Esophagus squamous epithelium (tissue), 5 donors: ENCODE measurements at places on chromosomes 5 and 9.

DNA sequence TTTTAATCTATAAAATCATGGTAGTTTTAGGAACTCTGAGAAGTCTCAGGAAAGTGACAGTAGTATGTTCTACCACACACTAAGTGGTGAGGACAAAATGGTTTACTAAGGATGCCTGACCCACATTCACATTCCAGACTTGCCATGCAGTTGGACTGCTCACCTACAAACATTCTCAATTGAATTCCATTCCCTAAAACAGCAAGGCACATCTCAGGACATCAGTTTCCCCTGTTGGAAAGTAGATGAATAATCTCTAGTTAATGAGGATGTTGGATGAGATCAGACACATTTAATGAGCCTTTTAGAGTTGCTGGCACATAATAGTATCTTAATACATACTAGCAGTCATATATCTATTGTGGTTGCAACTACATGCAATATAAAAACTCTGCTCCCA lies 76.6 kb downstream of the ZNF618 start:
- no peaks in the 10 kb centered on the region for H3K27me3 ChIP-seq
- H3K4me3 ChIP-seq, result no peak overlapping the region
- H3K4me1 ChIP-seq, result peaks cover 10% of the 10 kb centered on the region
- no peaks in the 10 kb centered on the region for H3K36me3 ChIP-seq
- no peak for DNase-seq
- no peak overlapping the region for H3K27ac ChIP-seq

- H3K27ac ChIP-seq, result no peak overlapping the region
- no peak overlapping the region for H3K4me3 ChIP-seq
- H3K4me1 ChIP-seq, result no peaks in the 10 kb centered on the region
- H3K36me3 ChIP-seq, result no peaks in the 10 kb centered on the region
- DNase-seq, result no peak
- no peaks in the 10 kb centered on the region for H3K27me3 ChIP-seq
These were observed 66.1 kb upstream of the BARHL1 start for GRCh38 chr9:132516301-132516700.

GRCh38 chr5:171314728-171315385 lies 5.8 kb downstream of the TLX3 start:
- no peak overlapping the region for H3K27ac ChIP-seq
- no peak for DNase-seq
- no peak overlapping the region for H3K4me3 ChIP-seq
- H3K4me1 ChIP-seq, result peaks cover 42% of the 10 kb centered on the region

DNA sequence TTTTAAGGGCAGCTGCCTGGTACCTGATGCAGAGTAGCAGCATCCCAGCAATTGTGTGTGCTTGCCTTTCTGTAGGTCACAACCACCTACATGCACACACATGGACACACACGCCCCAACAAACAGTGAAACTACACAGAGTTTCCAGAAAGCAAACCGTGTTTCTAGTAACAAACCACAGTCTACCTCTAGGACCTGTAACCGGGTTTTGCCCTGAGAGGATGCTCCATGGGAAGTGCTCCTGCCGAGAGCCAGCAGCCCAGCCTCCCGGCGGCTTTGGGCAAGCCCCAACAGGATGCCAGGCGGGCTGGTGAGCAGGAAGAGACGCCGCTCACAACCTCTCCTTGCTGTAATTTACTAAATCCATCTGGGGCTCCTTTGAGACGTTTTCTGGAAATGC lies 4.1 kb upstream of the TCF7 start:
- no peak for DNase-seq
- H3K4me1 ChIP-seq, result peaks cover 47% of the 10 kb centered on the region
- H3K36me3 ChIP-seq, result no peaks in the 10 kb centered on the region
- H3K27ac ChIP-seq, result no peak overlapping the region

DNA sequence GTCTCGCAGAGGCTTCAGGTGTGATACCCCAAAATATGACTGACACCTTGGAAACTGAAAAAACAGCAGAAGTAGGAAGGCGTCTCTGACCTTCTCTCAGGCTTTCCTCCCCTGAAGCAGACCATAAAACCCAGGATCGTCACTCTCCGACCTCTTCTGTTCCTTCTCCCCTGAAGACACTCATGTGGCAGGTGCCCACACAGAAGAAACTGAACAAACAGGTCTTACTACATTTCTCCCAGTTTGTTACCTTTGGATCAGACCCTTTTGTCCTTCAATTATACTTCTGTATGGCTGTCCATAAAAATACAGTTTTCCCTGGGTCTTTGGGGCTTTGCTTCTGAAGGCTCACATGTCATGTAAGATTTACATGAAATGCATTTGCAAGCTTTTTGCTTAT lies 10.3 kb upstream of the PRUNE2 start:
- H3K4me3 ChIP-seq, result no peak overlapping the region
- H3K4me1 ChIP-seq, result no peaks in the 10 kb centered on the region
- no peaks in the 10 kb centered on the region for H3K36me3 ChIP-seq
- H3K27me3 ChIP-seq, result peaks cover 10% of the 10 kb centered on the region

- no peaks in the 10 kb centered on the region for H3K4me1 ChIP-seq
- no peaks in the 10 kb centered on the region for H3K27me3 ChIP-seq
- no peaks in the 10 kb centered on the region for H3K36me3 ChIP-seq
These were observed 408.9 kb downstream of the PDE4D start for GRCh38 chr5:59484618-59485017.

GRCh38 chr9:117887383-117887782 lies 183.2 kb downstream of the TLR4 start:
- no peak overlapping the region for H3K27ac ChIP-seq
- H3K27me3 ChIP-seq, result no peaks in the 10 kb centered on the region
- no peaks in the 10 kb centered on the region for H3K36me3 ChIP-seq

- no peaks in the 10 kb centered on the region for H3K36me3 ChIP-seq
- H3K4me1 ChIP-seq, result no peaks in the 10 kb centered on the region
- no peak overlapping the region for H3K4me3 ChIP-seq
- H3K27ac ChIP-seq, result no peak overlapping the region
- H3K27me3 ChIP-seq, result no peaks in the 10 kb centered on the region
These were observed 446.1 kb upstream of the CDH6 start for GRCh38 chr5:30747412-30747811.

- H3K36me3 ChIP-seq, result no peaks in the 10 kb centered on the region
- H3K4me1 ChIP-seq, result peaks cover 35% of the 10 kb centered on the region
- DNase-seq, result no peak
- H3K27ac ChIP-seq, result peak within 1 kb of the TSS; percentile 76
These were observed at the start of gene SLC1A3 for GRCh38 chr5:36606428-36607113. SLC1A3 (plus strand) TSS chr5:36606606; CDS start chr5:36608424, 1,818 bp downstream.

DNA sequence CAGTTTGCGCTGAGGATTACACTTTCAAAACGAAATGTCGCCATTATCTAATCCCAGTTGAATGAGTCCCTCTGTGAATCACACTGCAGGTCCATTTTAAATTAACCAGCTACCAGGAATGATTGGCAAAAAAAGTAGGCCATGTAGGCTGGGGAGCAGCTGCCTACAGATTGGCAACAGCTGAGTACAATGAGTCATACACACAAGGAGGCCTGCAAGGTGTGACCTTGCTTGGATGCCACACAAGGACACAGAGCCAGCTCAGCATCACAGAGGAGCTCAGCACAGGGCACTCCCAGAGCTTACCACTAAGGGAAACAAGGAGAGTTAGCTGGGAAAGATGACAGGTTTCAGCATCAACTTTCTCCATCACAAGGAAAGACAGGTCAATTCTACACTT lies 12.9 kb downstream of the HAVCR1 start:
- H3K4me3 ChIP-seq, result no peak overlapping the region
- H3K4me1 ChIP-seq, result no peaks in the 10 kb centered on the region
- H3K36me3 ChIP-seq, result no peaks in the 10 kb centered on the region
- no peak for DNase-seq

DNA sequence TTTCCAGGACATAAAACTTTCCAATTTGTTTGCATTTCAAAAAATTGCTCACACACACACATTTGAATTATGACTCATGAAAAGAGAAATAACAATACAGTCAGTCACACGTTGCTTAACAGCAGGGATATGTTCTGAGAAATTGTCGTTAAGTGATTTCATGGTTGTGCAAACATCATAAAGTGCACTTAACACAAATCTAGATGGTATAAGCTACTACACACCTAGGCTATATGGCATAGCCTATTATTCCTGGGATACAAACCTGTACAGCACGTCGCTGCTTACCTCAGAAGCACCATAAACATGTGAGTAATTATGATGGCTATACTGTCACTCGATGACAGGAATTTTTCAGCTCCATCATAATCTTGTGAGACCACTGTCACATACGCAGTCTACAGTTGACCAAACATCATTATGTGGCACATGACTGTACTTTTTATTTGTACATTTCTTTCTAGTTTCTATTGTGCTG lies 378.2 kb downstream of the ACTL7B start:
- DNase-seq, result no peak
- no peaks in the 10 kb centered on the region for H3K36me3 ChIP-seq
- H3K27me3 ChIP-seq, result no peaks in the 10 kb centered on the region
- peak overlapping the region; percentile 91 for H3K27ac ChIP-seq
- H3K4me1 ChIP-seq, result peaks cover 34% of the 10 kb centered on the region

DNA sequence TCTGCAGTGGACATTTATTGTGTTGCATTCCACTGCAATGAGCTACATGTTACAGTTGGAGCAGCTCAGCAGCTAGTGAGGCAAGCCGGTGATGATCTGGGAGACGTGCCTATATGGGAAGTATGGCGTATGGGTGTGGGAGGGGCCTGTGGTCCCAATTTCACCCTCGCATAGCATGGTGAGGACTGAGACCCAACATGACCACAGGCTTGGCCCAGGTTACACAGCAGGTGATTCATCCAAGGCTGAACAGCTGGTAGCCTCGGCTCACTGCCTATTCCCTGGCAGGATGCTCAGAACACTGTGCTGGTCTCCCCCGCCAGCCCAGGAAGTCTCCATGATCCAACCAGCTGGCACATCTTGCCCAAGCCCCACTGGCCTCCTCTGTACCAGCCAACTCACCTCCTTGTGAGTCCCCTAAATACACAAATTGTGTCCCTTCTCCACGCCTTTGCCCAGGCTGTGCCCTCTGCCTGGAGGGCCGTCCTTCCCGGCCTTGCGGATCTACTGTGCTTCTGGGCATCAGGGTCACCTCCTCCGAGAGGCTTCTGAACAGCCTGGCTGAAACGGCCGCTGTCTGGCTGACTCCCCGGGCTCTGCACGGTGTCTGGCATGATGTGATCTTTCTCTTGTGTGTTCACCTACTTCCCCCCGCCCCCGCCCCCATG lies 81.4 kb downstream of the NSUN2 start:
- no peak for DNase-seq
- no peaks in the 10 kb centered on the region for H3K36me3 ChIP-seq
- no peaks in the 10 kb centered on the region for H3K4me1 ChIP-seq
- H3K27me3 ChIP-seq, result no peaks in the 10 kb centered on the region

DNA sequence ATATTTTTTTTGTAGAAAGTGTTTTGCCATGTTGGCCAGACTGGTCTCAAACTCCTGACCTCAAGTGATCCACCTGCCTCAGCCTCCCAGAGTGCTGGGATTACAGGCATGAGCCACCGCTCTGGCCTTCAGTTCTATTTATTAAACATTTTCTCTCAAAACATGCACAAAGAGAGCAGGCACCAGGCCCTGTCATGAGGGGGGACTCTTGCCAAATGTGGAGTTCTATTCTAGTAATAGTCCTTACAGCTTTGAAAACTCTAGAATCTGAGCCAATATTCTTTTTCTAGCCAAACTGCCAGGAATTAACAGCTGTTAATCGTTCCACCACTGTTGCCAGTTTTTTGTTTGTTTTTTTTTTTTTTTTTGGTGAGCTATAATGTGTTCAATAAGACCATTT lies 124.6 kb downstream of the TARS1 start:
- no peaks in the 10 kb centered on the region for H3K36me3 ChIP-seq
- no peak overlapping the region for H3K4me3 ChIP-seq
- no peak overlapping the region for H3K27ac ChIP-seq
- no peaks in the 10 kb centered on the region for H3K27me3 ChIP-seq
- peaks cover 7% of the 10 kb centered on the region for H3K4me1 ChIP-seq

- no peak overlapping the region for H3K27ac ChIP-seq
- no peak for DNase-seq
- no peak overlapping the region for H3K4me3 ChIP-seq
- H3K36me3 ChIP-seq, result no peaks in the 10 kb centered on the region
These were observed 176.8 kb upstream of the RASEF start for GRCh38 chr9:83239747-83240146.

- H3K36me3 ChIP-seq, result no peaks in the 10 kb centered on the region
- no peak for DNase-seq
- peak overlapping the region; percentile 83 for H3K27ac ChIP-seq
- H3K4me1 ChIP-seq, result peaks cover 15% of the 10 kb centered on the region
- peak overlapping the region; percentile 99 for H3K4me3 ChIP-seq
These were observed 1.4 kb downstream of the NR6A1 start for GRCh38 chr9:124769549-124770358.

DNA sequence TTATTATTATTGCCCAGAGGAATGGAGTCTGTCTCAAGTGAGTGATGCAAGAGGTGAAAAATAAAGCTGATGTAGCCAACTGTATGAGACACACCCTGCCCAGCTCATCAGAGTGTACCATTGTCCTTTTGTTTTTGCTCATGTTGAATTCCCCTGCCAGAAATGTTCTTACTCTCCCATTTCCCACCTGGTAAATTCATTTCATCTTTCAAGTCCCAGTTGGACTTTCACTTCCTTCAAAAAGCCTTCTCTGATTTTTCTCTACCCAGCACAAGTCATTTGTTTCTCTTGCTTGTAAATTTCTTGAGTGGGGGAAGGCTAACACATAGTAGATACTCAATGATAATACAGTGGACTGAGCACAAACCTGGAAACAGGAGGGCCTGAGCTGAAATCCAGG lies 394.5 kb upstream of the ZNF462 start:
- no peak for DNase-seq
- no peak overlapping the region for H3K27ac ChIP-seq
- no peak overlapping the region for H3K4me3 ChIP-seq
- H3K36me3 ChIP-seq, result no peaks in the 10 kb centered on the region
- no peaks in the 10 kb centered on the region for H3K27me3 ChIP-seq
- no peaks in the 10 kb centered on the region for H3K4me1 ChIP-seq

- DNase-seq, result no peak
- H3K36me3 ChIP-seq, result no peaks in the 10 kb centered on the region
- H3K27ac ChIP-seq, result no peak overlapping the region
- H3K4me3 ChIP-seq, result no peak overlapping the region
- no peaks in the 10 kb centered on the region for H3K4me1 ChIP-seq
- no peaks in the 10 kb centered on the region for H3K27me3 ChIP-seq
These were observed 444.0 kb upstream of the ZNF608 start for GRCh38 chr5:125190232-125191087.
